Ascending aorta (tissue), 2 donors: ENCODE measurements at places on chromosomes 3 and 15.

- no peak overlapping the region for H3K4me3 ChIP-seq
- no peaks in the 10 kb centered on the region for H3K4me1 ChIP-seq
- H3K27ac ChIP-seq: no peak overlapping the region
- H3K27me3 ChIP-seq: no peaks in the 10 kb centered on the region
- no peak for DNase-seq
Measured at GRCh38 chr15:45795440-45796069, 160.7 kb downstream of the SQOR start.

DNA sequence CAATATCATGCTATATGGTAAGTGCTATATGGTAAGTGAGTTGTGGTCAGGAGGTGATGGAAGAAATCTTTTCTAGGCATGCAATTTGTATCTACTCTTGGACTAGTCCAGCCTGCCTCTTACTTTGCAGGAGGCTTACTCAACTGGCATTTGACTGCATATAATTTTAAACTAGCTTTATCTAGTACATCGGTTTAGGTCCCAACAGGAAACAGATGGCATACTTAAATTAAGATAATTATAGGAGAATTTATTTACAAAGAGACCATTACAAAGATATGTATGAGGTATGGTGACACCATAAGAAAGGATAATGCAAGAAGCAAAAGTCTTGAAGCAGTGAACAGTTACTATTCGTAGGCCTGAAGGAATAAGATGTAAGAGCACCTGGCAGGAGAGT, 7.8 kb downstream of the SLC28A2 start:
- no peaks in the 10 kb centered on the region for H3K36me3 ChIP-seq
- no peak overlapping the region for H3K4me3 ChIP-seq
- no peak for DNase-seq
- no peaks in the 10 kb centered on the region for H3K27me3 ChIP-seq
- H3K27ac ChIP-seq: no peak overlapping the region

GRCh38 chr15:74311734-74312444, 55.6 kb downstream of the CYP11A1 start:
- DNase-seq: no peak
- no peak overlapping the region for H3K27ac ChIP-seq
- no peaks in the 10 kb centered on the region for H3K36me3 ChIP-seq
- H3K4me1 ChIP-seq: peaks cover 20% of the 10 kb centered on the region
- no peak overlapping the region for H3K4me3 ChIP-seq

DNA sequence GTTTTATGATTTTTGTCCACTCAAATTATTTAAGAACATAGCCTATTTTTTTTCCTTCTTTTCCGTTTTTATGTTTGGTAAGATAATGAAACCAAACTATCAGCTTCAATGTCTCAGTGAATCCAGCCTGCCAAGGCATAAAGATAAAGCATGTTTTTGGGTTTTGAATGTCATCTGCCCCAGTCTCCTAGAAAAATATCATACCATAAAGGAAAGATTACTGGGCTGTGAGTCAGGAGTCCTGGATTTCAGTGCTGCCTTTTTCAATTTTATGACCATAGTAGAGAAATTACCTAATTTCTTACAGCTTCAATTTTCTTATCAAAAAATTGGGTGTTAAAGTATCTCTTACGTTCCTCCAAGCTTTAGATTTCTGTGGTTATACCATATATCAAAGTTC, 87.5 kb downstream of the GAP43 start:
- H3K27me3 ChIP-seq: no peaks in the 10 kb centered on the region
- no peaks in the 10 kb centered on the region for H3K4me1 ChIP-seq
- H3K36me3 ChIP-seq: no peaks in the 10 kb centered on the region

- no peak overlapping the region for H3K4me3 ChIP-seq
- H3K4me1 ChIP-seq: no peaks in the 10 kb centered on the region
- DNase-seq: no peak
- no peaks in the 10 kb centered on the region for H3K27me3 ChIP-seq
Measured at GRCh38 chr3:157387708-157388435, 48.8 kb upstream of the PTX3 start.

GRCh38 chr15:85443593-85444087, 63.2 kb downstream of the AKAP13 start:
- H3K4me1 ChIP-seq: peaks cover 9% of the 10 kb centered on the region
- DNase-seq: no peak
- H3K36me3 ChIP-seq: no peaks in the 10 kb centered on the region
- no peaks in the 10 kb centered on the region for H3K27me3 ChIP-seq
- H3K4me3 ChIP-seq: no peak overlapping the region
- H3K27ac ChIP-seq: no peak overlapping the region
